NCI-H1694 treated with DMSO at 0.1 percent for 48 hours (cell line): ENCODE measurements at places on chromosomes 4 and X.

- DNase-seq: no peak
These were observed 1.1 kb upstream of the TLR3 start for GRCh38 chr4:186067757-186068385.

DNA sequence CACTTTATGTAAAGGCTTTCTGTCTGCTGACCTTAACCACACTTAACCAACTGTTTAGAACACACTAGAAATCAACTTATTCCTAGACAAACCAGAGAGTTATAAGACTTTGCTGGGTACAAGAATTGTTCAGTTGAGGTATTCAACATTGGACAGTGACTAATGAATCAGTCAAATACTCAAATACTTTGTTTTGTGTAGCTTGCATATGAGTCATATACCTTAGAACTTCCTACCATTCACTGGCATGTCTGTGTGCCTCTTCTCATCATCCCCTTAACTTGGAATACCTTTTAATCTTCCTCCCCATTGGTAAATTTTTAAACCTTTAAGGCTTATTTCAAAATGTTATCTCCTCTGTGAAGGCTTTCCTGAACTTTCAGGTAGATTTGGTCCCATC lies 708.8 kb upstream of the GRIA3 start:
- no peak for DNase-seq

GRCh38 chrX:57667010-57667409 lies 13.1 kb downstream of the NLRP2B start:
- DNase-seq: no peak

DNA sequence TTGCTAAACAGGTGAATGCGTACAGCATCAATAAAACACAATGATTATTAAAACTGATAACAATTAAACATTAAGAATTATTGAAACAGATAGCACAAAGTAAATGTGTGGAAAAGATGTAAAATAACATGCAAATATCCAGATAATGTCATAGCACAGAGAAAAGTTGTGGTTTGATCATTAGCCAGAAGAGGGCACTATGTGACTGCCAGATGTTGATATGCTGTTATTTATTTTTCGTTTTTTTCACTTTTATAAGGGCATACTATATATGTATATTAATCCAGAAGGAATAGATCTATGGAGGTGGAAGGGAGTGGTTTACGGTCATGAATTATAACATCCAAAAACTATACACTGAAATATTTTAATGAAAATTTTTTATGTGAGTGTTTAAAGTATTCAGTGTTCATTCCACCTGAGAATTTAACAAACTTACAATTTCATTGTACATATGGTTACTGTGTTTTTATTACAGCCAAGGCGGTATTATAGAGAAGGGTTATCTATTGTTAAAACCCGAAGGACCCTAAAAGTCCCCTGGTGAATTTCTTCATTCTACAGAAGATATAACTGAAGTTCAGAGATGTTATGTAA lies 211.9 kb upstream of the UGT8 start:
- peak; percentile 32 for DNase-seq

GRCh38 chr4:10667701-10668326 lies 16.8 kb downstream of the CLNK start:
- DNase-seq: peak; percentile 69

DNA sequence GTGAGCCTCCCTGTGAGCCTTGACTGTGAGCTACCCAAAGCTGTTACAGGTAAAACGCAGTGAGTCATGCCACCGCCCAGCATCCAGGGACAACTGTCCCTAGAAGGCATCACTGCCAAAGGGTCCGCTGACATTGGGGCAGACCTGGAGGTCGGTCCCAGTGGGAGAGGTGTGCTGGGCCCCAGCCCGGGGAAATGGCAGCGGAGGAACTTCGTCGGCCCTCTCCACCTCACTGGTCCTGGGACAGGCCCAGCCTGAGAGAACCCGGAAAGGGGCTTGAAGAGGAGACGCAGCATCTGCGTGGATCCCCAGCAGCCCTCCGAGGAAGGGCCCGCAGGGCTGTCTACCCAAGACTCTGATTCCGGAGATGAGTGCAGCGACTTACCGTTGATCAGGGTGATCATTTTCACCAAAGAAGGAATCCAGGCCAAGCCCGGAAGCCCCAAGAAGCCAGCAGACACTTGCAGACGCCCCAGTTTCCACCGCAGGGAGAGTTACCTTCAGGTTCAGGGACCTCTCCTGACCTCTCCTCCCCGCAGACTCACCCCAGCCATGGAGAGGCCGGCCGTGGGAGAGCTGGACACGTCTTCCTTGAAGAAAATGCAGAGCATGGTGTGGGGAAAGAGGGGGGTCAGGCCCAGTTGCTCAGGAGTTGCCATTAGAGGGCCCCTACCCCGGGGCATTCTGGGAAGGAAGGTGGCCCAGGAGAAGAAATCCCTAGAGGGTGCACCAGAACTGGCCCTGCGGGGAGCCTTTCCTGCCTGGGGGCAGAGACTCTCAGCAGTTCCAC lies 51.2 kb downstream of the CXorf49B start:
- no peak for DNase-seq

GRCh38 chrX:85611926-85612325 lies 232.5 kb upstream of the POF1B start:
- DNase-seq: no peak

- DNase-seq: no peak
These were observed 89.4 kb upstream of the NPY2R start for GRCh38 chr4:155119006-155119405.
